H9 (cell line): ENCODE measurements at places on chromosomes 11 and 22.

DNA sequence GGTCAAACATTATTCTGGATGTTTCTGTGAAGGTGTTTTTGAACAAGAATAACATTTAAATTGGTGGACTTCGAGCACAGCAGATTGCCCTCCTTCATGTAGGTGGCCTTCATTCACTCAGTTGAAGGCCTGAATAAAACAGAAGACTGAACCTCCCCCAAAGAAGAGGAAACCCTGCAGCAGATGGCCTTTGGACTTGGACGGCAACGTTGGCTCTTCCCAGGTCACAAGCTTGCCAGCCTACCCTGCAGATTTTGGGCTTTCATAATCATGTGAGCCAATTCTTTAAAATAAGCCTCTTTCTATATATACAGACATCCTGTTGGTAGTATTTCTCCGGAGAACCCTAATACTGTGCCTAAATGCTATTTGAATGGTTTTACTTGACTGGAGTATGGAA lies 432.2 kb upstream of the NARS2 start:
- H3K36me3 ChIP-seq, result peaks cover 4% of the 10 kb centered on the region
- no peak overlapping the region for H3K4me3 ChIP-seq
- no peak for DNase-seq
- no peaks in the 10 kb centered on the region for H3K4me1 ChIP-seq
- no peaks in the 10 kb centered on the region for H3K27me3 ChIP-seq
- H3K27ac ChIP-seq, result no peak overlapping the region

DNA sequence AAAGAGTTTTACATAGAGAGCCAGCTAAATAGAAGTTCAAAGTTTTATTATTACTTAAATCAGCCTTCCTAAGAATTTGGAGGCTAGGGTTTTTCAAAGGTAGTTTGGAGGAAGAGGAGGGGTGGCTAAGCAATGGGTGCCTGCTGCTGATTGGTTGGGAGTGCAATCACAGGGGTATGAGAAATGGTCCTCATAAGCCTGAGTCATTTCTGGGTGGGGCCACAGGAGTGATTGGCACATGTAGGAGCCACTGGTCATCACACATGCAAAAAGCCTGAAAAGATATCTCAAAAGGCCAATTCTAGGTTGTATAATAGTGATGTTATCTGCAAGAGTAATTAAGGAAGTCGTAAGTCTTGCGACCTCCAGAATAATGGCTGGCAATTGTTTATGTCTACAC lies 12.9 kb downstream of the OR51L1 start:
- H3K4me1 ChIP-seq, result no peaks in the 10 kb centered on the region
- no peaks in the 10 kb centered on the region for H3K27me3 ChIP-seq
- H3K36me3 ChIP-seq, result no peaks in the 10 kb centered on the region
- DNase-seq, result no peak

- no peak overlapping the region for H3K27ac ChIP-seq
- DNase-seq, result no peak
- no peak overlapping the region for H3K4me3 ChIP-seq
- no peaks in the 10 kb centered on the region for H3K27me3 ChIP-seq
- H3K36me3 ChIP-seq, result no peaks in the 10 kb centered on the region
- H3K4me1 ChIP-seq, result no peaks in the 10 kb centered on the region; the same call in none of the 2 replicates
These were observed 260.2 kb upstream of the ISX start for GRCh38 chr22:34805771-34806170.

DNA sequence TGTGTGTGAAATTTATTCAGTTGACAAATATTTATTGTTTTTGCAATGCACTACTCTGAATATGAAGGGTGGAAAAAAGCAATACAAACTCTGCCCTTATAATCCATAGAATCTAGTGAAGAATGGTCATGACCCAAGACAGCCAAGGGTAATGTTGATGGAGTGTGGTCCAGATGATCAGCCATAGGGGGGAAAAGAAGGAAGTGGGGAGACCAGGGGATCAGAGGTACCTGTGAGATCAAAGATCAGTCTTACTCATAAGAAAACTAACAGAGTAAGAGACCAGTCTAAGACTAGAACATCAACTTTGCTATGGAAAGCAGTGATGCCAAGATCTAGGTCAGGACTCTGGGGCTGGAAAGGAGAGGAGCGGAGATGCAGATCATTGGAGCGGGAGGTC lies 47.0 kb upstream of the ETS1 start:
- DNase-seq, result no peak
- H3K27me3 ChIP-seq, result no peaks in the 10 kb centered on the region
- no peak overlapping the region for H3K4me3 ChIP-seq
- no peaks in the 10 kb centered on the region for H3K36me3 ChIP-seq
- H3K27ac ChIP-seq, result no peak overlapping the region
